ENCODE measurements at places on chromosomes 6 and 20.

DNA sequence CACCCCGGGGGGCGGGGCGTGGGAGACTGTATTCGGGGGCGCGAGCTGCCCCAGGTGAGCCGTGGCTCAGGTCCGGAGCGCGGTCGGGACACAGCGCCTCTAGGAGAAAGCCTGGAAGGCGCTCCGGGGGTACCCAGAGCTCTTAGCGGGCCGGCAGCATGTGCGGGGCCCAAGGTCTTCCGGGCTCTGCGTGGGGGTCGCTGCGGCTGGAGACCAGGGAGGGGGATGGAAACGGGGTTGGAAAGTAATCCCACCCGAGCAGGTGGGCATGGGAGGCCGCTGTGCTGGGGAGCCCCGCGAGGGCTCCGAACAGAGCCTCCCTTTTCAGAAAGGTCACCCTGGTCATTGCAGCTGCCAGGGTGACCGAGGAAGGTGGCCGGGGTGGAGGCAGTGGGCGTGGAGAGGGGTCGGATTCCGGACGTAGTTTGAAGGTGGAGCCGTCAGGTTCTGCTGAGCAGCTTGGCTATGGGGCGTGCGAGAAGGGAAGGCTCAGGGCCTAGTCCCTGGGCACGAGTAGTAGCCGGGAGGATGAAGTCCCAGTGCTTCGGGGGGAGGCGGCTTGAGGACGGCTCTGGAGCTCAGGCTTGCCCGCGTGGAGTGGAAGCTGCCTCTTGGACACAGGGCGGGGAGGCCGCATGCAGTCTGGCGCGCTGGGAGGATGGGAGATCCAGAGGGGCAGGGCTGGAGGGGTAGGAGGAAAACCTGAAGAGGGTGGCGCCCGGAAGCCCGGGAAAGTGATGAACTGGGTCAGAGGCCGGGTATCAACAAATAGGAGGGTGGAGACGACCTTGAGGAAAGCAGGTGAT, at the start of gene SIRT5:
SIRT5 (plus strand) TSS at position 31 of the 806 bp plus-strand sequence. CDS start 9,510 bp downstream, outside the sequence.
- DNase-seq, result peak; percentile 31

DNA sequence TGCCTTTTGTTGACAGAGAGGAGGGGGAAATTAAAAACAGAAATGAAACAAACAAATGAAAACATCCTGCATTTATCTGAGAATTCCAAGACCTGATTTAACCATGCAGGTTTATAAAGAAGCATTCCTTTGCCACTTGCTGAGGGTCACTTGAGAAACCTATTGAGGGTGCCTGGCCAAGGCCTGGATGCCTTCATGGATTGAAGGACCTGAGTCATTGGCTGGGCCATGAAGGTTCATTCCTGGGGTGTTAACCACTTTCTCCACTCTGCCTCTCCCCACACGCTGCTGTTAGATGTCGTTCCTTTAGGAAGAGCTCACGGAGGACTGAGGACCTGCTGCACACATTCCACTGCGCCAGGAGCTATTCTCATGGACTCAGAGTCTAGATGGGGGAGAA, 49.7 kb downstream of the DAAM2 start:
- DNase-seq, result no peak

- no peak for DNase-seq
These were observed 126.4 kb upstream of the BTBD3 start for GRCh38 chr20:11791316-11791715.

- DNase-seq, result no peak
These were observed 194.0 kb downstream of the GMPR start for GRCh38 chr6:16432075-16433032.

- DNase-seq, result no peak
These were observed 609.8 kb downstream of the RFPL4B start for GRCh38 chr6:112956696-112957535.

- DNase-seq, result no peak
These were observed 103.2 kb downstream of the SH3BGRL2 start for GRCh38 chr6:79734374-79734773.

DNA sequence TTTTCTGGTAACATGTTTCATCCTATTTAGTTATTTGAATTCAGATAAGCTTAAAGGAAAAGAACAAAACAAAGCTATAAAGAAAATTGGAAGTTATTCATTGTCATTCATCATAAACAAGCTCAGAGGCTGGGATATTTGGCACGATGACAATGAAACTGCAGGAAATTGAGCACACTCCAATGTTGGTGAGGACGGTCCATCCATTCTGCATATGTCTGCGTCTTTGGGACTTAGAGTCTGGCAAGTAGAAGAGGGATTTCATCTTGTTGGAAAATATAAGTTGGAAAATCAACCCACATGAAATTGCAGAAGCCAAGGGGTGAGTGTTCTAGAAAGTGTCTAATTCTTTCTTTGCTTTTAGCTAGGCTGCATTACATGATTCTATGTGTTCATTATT, 78.4 kb downstream of the HDGFL1 start:
- DNase-seq, result no peak

DNA sequence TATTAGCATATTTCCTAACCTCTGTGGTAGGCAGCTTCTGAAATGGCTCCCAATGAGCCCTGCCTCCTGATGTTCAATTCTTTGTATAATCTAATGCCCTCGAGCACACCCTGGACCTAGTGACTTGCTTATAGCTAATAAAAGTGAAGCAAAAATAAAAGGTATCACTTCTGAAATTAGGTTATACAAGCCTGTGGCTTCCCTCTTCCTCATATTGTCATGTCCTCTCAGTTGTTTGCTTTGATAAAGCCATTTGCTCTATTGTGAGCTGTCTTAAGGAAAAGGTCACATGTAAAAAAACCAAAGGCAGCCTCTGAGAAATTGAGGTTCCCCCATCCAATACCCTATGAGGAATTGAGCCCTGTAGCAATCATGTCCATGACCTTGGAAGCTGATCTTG, 442.1 kb upstream of the ADGRB3 start:
- no peak for DNase-seq

DNA sequence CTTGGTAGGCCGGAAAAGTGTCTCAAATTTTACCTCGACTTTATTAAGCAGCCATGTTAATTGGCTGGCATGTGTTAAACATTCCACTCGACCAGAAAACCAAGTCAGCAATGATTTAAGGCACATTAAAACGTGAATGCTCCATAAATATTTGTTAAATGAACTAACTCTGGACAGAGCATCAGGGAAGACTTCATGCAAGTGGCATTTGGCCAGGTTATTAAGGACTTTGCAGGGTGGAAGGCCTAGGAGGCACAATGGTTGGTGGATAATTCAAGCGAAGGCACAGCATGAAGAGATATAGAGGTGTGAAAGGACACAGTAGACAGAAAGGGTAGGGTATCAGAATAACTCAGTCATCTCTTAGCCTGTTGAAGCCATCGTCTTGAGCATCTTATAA, 23.0 kb downstream of the ELOVL5 start:
- no peak for DNase-seq

DNA sequence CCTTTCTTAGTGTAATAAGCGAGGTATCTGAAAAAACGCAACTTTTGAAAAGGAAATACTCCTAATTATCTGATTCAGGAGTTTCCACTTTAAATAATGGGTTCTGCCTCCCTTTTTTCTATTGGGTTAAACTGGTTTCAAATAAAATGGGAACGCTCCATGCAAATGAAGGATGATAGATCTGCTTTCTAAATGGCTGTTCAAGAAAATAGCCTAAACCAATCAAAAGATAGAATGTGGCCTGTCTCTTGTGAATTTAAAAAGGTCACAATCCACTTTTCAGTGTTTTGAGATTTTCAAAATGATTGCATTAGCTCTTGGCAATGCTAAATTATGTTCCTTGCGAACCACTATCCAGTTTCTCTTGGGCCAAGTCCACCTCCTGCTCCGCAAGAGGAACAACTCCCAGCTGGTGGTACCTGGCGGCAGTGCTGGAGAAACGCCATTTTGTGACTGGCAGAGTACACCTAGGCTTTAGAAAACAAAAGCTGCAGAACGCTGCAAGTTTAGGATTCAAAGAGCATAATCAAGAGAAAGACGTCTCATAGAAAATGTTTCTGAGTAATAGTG, 56.7 kb downstream of the TRIM38 start:
- no peak for DNase-seq

DNA sequence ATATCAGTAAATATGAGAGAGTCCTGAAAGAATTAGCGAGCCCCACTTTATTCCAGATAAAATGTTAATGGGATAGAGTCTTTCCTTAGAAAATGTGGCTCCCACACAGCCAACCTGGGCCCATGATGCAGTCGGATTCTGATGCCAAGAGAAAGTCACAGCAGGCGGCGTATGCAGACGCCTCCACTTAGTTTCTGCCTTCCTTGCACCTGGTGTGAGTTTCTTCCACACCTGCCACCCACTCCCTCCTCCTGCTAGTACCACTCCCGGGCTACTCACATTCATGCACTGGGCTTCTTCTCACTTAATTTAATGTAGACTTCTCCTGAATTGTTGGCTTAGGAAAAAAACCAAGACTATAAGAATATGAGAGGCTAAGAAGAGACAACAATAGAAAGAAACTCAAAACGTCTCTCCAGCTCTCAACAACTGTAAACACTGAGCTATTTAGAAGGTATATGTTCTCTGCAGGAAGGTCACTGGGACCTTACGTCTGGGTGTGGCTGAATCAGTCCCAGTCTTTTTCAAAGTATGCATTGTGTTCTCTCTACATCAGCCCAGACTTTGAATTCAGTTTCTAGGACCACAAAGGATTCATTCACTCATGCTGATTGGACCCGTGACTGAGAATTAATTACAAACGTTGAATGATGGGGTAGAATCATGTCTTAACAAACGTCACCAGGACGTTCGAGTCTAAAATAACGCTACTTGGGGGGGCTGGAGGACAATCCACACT, 70.4 kb downstream of the GCNT2 start:
- no peak for DNase-seq

Data from activated CD4-positive, alpha-beta T cell treated with anti-CD3 and anti-CD28 coated beads for 24 hours (primary cell).